ENCODE measurements at places on chromosomes 6 and 20.

GRCh38 chr6:111347589-111347988 is 135.4 kb downstream of the REV3L start:
- no peak for DNase-seq

DNA sequence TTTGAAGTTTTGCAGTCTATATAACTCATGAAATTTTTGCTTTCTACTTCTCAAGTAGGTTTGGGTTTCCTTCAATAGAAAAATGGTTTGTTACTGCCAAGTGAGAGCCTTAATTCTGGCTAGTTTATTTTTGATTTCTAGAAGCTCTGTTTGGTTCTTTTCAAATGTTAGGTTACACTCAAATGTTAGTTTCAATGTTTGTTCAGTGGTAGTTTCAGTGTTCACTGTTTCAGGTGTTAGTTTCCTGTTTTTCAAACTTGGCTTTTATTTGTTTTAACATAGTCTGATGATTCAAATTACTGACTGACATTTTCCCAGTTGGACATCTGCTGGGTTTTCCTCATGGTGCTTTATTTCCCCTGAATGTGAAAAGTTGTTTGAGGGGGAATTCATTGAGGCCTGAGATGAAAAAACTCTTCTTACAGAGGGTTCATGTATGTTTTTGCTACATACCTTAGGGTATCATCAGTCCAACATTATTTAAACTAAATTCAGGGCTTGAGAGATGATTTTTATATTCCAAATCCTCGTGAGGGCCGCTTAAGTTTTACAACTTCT is 189.0 kb downstream of the JARID2 start:
- DNase-seq, result no peak

DNA sequence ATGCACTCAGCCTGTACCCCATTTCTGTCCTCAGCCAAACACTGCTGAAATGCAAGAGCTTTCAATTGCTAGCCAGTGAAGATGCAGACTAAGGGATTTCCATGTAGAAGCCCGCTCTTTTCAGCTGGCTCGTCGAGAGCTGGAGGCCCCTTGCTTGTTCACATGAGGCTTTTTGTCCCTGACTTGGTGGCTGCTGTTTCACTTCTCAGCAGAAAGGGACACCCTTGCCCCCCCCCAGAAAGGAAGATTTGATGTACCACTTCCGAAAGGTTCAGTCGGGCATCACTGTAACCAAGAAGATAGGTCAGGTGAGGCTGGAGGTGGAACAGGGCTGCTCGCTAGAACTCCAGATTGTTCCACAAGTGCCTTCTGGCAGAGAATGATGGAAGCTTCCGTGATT is 23.3 kb downstream of the PTPN1 start:
- no peak for DNase-seq

GRCh38 chr20:39292193-39292736 is 330.1 kb downstream of the DHX35 start:
- no peak for DNase-seq

- no peak for DNase-seq
These were observed 203.0 kb downstream of the FARS2 start for GRCh38 chr6:5464099-5464885.

DNA sequence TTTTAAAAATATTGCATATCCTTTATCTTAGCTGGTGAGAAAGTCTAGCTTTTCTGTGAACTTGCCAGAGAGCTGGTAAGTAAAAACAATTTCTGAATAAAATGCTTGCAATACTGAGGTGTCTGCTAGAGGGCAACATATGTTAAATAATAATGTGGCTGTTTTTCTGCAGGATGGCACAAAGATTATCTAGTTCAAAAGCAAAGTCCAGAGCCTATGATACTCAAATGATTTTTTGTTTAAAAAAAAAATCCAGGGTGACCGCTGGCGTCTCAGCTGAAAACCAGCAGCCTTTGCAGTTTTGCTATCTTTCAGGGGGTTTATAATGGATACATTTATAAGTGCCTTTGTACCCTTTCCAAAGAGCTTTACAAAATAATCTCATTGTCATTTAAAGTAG is 194.9 kb downstream of the PHACTR1 start:
- DNase-seq, result peak; percentile 87

DNA sequence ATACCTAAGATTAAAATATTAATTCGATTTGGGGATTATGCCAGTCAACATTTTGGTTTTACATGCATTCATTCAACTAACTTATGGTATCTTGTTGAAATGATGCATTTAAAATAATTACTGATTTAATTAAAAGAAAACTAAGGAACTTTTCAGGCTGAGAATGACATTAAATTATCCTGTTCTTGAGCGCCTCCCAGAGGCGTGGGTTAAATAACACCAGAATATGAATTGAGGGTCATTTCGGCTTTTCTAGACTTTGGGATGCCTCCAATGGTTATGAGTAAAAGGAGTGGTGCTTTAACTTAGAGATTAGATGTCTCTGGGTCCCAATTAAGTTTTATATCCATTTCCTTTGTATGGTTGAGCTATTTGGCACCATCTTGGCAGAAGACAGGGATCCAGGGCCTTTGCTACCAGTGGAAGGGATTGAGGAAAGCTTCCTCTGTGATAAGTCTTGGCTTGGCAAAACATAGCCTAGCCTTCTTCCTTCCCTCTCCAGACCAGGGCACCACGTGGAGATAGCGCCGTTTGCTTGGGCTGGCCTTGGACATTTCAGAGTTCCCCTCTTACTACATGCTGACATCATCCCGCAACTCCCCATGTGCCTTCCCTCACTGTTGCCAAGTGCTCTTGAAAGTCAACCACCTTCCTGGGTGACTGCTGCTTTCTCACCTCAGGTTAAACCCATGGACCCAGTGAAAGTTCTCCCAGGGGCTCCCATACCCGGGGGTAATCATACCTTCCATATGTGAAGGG is 28.7 kb downstream of the GNAS start:
- DNase-seq, result no peak

DNA sequence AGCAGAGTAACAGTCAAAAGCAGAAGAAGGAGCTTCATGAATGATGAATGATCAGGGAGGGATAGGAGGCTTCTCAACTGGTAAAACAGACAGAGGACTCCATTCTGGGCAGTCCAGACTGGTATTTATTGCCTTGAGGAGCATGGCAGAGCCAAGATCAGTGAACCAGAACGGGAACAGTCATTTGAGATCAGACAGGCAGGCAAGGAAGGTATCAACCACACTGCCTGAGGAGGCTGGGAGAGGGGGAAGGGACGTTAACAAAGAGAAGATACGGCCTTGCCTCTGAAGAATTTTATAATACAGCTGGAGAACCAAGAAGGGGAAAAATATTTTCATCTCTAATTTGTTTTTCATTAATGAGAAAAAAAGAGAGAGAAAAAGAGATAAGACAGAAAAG is at the start of gene DEFB121:
Gene DEFB121, minus strand, starts transcription at position 101 of the 400 bp plus-strand sequence. Its CDS starts 63 bp downstream, at position 38.
- DNase-seq, result no peak

Measured in KBM-7 (cell line).